Smooth muscle cell of trachea (primary cell): ENCODE measurements at places on chromosomes 12 and 14. TPM values are rescaled to one million over a fixed set of nuclear protein-coding genes. Genes with fewer than 3 reads are reported as not detected.

The ADCK1 gene
- 5.7 and 6.9 TPM in 2 replicates for total RNA-seq

The OAS3 gene
- total RNA-seq, result 5.8 and 16.4 TPM in 2 replicates

The AMN gene
- 0.15 and 0.17 TPM in 2 replicates for total RNA-seq

The SIX1 gene
- 14.5 and 15.9 TPM in 2 replicates for total RNA-seq

The HOXC12 gene
- total RNA-seq, result not detected in 2 replicates

The RPS6KL1 gene
- total RNA-seq, result 1.0 and 1.2 TPM in 2 replicates

The KRT79 gene
- not detected in 2 replicates for total RNA-seq

The KCNH3 gene
- under 0.01 and 0.33 TPM in 2 replicates for total RNA-seq

The PLA2G1B gene
- 0.33 TPM in 1 of 2 replicates, not detected in the other for total RNA-seq

The NTF3 gene
- total RNA-seq, result 0.50 TPM in 1 of 2 replicates, not detected in the other

The TPH2 gene
- not detected in 2 replicates for total RNA-seq

The P3H3 gene
- total RNA-seq, result 121 and 150 TPM in 2 replicates

The SSPN gene
- total RNA-seq, result 10.9 and 15.1 TPM in 2 replicates

The KRT71 gene
- total RNA-seq, result not detected in 2 replicates

The SAMD15 gene
- total RNA-seq, result 1.2 and 3.3 TPM in 2 replicates

The DAO gene
- total RNA-seq, result not detected in 2 replicates

The INHBC gene
- not detected in 2 replicates for total RNA-seq

The MDP1 gene
- 11.1 and 25.5 TPM in 2 replicates for total RNA-seq

The PA2G4 gene
- total RNA-seq, result 101 and 138 TPM in 2 replicates

The BIN2 gene
- not detected in 2 replicates for total RNA-seq

The TMEM63C gene
- not detected in 2 replicates for total RNA-seq

The NFE2 gene
- total RNA-seq, result 0.15 and 1.2 TPM in 2 replicates

The PPP1R12A gene
- 72.3 and 141 TPM in 2 replicates for total RNA-seq

The C12orf60 gene
- 0.99 and 1.3 TPM in 2 replicates for total RNA-seq

The FMNL3 gene
- total RNA-seq, result 22.5 and 29.3 TPM in 2 replicates

The ERP27 gene
- total RNA-seq, result not detected in 2 replicates

The TCL1A gene
- total RNA-seq, result not detected in 2 replicates

The TOMM20L gene
- not detected in 2 replicates for total RNA-seq

The SLCO1B1 gene
- not detected in 2 replicates for total RNA-seq

The NGB gene
- total RNA-seq, result not detected in 2 replicates

The RAD51AP1 gene
- 0.83 and 26.8 TPM in 2 replicates for total RNA-seq

The CNTN1 gene
- total RNA-seq, result 3.0 and 6.5 TPM in 2 replicates

The PAH gene
- not detected in 2 replicates for total RNA-seq

The SSTR1 gene
- 0.87 and 1.2 TPM in 2 replicates for total RNA-seq

The CCDC175 gene
- not detected in 2 replicates for total RNA-seq

The TAS2R9 gene
- not detected in 2 replicates for total RNA-seq

The ENDOU gene
- 0.17 and 0.29 TPM in 2 replicates for total RNA-seq

The ACVRL1 gene
- 148 and 164 TPM in 2 replicates for total RNA-seq

The DNAI7 gene
- total RNA-seq, result 0.17 and 0.29 TPM in 2 replicates

The SRRM4 gene
- under 0.01 TPM in 1 of 2 replicates, not detected in the other for total RNA-seq

The PLEK2 gene
- total RNA-seq, result 3.0 and 6.7 TPM in 2 replicates

The TEX22 gene
- total RNA-seq, result 0.44 and 0.50 TPM in 2 replicates

The CCDC92 gene
- 13.2 and 17.5 TPM in 2 replicates for total RNA-seq

The CPSF6 gene
- 22.3 and 28.4 TPM in 2 replicates for total RNA-seq

The PTGDR gene
- not detected in 2 replicates for total RNA-seq

The PZP gene
- total RNA-seq, result not detected in 2 replicates

The PROX2 gene
- total RNA-seq, result not detected in 2 replicates

The CLEC2D gene
- total RNA-seq, result 2.3 and 4.1 TPM in 2 replicates

The MYF6 gene
- not detected in 2 replicates for total RNA-seq

The GLIPR1L2 gene
- total RNA-seq, result 1.3 TPM in 2 replicates

The TGFB3 gene
- total RNA-seq, result 8.6 and 12.1 TPM in 2 replicates

The SLC17A8 gene
- total RNA-seq, result not detected in 2 replicates

The TCL1B gene
- total RNA-seq, result not detected in 2 replicates

The FOXN4 gene
- total RNA-seq, result not detected in 2 replicates

The BCDIN3D gene
- total RNA-seq, result 4.5 and 5.6 TPM in 2 replicates

The CEP290 gene
- 11.1 and 24.9 TPM in 2 replicates for total RNA-seq

The TFCP2 gene
- 9.9 and 16.1 TPM in 2 replicates for total RNA-seq
